ENCODE measurements at places on chromosomes 13 and 19.

- DNase-seq, result no peak
Measured at GRCh38 chr19:55553217-55554182, 8.2 kb upstream of the SBK3 start.

- no peak for DNase-seq
Measured at GRCh38 chr13:18948012-18948663, 233.5 kb downstream of the TUBA3C start.

GRCh38 chr13:87877477-87877876 lies 206.3 kb downstream of the SLITRK5 start:
- no peak for DNase-seq

- DNase-seq, result no peak
Measured at GRCh38 chr19:23882493-23882892, 32.2 kb upstream of the ZNF726 start.

DNA sequence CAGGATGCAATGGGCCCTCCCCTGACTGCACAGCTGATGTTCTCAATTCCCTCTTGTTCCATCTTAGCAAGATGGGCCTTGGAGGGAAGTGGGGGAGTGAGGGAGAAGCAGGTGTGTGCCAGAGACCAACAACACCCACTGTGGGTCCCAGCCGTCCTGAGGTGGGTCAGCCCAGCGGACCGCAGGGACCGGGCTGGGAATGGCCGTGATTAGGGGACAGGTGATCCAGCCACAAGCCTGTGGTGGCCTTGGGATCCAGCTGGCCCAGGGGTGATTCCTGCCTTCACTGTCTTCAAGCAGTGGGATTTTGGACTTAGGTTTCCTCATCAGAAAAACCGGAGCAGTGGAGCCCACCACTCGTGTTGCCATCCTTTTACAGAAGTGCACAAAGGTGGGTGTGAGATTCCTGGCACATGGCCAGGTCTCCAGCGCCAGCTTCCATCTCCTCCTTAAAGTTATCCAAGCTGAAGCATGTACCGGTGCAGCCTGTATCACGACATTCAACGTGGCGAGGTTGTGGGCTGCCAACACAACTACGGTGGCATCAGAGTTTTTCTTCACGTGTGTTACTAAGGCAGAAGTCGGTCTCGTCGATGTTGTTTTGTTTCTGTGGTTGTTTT lies 9.0 kb upstream of the ATP11A start:
- no peak for DNase-seq

DNA sequence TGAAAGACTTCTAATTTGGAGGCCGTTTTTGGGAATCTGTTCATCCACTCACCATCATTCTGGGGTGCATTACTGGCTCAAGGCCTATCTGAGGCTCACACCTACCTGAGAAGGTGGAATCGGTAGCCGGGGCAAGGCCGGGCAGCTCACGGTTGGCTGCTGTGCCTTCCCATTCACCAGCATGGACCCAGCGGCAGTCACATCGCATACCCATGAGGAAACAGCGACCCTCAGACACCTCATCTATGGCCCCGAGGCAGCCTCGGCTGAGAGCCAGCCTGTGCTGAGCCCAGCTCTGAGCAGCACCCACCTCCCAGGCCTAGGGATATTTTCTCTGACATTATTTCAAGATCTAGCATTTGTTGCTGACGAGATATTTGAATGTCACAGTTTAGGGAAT lies 130.5 kb downstream of the ATP11A start:
- no peak for DNase-seq

DNA sequence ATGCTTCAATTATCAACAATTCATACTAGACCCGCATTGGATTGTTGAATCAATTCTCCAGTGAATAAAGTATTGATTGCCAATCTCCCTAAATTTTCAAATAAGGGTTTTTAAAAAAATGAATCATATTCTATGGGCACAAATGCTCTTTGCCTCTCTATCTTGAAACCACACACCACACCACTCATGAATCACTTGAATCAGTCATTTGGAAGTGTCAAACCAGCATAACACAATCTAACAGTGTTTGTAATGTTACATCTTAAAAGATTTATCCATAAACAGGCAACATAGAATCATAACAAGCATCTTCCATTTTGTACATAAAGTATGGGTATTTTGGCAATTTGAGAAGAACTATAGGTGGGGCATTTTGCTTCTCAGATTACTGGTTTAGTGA lies 219.5 kb upstream of the MIR17HG start:
- no peak for DNase-seq

DNA sequence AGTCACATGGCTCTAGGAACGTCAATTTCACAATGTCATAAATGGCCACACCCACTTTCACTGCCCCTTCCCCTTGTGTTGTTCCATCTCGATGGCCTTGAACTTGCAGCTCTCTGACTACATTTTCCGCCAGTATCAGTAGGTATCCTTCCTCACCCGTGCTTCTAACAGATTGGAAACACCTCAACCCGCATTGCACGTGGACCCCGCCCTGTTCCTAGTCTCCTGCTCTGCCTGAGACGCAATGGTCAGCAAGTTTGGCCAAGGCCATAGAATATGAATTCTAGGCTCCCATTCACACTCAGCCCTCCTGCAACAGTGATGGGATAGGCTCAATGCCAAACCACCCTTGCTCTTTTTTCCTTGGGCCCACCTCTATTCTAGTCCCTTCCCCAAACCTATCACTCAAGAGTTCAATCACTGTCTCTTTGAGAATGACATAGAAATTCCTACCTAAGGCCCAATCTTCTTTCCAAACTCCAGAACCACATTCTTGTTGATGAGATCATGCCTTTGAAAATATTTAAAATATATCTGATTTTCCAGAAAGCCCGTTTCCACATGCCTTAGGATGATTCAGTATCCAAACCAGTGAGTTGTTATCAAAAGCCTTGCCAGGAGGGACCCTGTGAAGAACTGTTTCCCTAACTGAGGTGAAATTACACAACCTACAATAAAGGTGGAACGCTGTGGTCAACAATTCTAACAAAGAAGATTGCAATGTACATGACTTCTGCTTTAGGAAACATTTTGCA lies 334.6 kb downstream of the MYO16 start:
- no peak for DNase-seq

DNA sequence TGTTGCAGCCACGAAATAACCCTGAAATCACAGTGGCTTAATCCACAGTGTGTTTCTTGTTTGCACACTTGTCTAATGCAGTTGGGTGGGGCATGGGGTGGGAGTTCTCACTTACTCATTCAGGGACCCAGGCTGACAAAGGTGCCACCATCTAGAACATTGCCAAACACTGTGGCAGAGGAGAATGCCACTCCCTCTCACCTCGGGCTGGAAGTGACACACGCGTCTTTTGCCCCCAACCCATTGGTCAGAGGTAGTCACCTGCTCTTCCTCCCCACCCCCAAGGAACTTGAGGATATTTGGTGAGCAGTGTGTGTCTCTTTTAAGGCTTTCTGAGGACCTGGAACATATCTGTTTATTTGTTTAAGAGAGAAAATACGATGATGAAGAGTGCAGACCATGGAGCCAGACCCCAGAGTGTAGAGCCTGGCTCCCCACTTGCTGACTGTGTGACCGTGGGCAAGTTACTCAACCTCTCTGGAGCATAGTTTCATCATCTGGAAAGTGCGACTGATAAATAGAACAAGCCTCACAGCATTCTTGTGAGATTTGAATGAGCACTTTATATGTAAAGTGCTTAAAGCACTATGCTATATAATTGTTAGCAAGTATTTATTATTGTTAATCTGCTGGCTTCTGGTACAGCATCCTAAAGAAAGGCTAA lies 17.4 kb downstream of the GPR183 start:
- no peak for DNase-seq

GRCh38 chr19:51331193-51331592 lies 10.7 kb downstream of the VSIG10L start:
- DNase-seq, result no peak

GRCh38 chr19:20039203-20039723 lies at the start of gene ZNF682:
Gene ZNF682 (minus strand): TSS chr19:20039505. CDS start chr19:20039345, 160 bp downstream.
- peak; percentile 57 for DNase-seq

DNA sequence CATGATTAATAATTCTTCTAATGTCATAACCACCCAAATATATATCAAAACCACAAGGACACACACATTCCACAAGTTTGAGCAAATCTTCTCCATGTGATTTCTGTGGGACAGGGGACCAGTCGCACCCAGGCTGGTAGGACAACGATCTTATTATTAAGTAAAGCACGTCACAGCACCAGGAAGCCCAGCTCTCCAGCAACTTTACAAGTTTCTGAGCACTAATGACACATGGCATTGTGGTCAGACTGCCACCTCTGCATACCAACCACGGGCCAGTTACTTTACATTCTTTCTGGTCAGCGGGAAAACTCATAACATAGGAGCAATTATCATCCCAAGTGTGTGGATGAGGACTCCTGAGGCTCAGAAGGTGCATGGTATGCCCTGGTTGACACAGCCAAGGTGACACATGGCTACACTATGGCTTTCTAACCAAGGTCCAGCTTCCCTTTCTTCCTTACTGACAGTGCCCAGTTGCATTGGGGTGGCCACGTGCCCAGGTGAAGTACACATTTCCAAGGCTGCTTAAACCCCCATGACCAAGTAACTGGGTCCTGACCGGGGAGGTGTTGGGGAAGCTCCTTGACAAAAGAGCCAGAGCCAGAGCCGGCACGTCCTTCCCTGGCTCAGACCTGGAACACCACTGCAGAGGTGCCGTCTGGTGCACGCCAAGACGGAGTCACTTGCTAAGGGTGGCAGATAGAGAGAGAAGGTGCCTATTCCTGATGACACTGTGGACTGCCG lies 27.4 kb downstream of the LATS2 start:
- DNase-seq, result no peak

- no peak for DNase-seq
Measured at GRCh38 chr19:15316498-15316897, 15.8 kb downstream of the BRD4 start.

- no peak for DNase-seq
Measured at GRCh38 chr19:38045554-38046253, 138.7 kb downstream of the SIPA1L3 start.

DNA sequence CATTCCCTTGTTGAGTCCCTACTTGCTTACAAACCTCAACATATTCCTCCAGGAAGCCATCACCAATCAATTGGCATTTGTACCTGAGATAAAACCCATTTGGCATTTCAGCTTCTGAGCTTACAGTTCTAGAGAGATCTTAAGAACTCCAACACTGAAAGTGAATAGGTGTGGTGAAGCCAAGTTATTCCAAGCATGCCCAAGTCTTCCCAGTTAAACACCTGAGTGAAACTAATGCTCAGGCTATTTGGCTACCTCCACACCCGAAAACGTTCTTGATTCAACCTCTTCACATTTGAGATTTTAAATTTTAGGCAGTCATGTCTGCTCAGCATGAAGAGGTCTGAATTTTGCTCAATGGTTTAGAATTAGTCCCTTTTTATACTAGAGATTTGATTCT lies 2.5 kb upstream of the SCEL start:
- DNase-seq, result no peak

DNA sequence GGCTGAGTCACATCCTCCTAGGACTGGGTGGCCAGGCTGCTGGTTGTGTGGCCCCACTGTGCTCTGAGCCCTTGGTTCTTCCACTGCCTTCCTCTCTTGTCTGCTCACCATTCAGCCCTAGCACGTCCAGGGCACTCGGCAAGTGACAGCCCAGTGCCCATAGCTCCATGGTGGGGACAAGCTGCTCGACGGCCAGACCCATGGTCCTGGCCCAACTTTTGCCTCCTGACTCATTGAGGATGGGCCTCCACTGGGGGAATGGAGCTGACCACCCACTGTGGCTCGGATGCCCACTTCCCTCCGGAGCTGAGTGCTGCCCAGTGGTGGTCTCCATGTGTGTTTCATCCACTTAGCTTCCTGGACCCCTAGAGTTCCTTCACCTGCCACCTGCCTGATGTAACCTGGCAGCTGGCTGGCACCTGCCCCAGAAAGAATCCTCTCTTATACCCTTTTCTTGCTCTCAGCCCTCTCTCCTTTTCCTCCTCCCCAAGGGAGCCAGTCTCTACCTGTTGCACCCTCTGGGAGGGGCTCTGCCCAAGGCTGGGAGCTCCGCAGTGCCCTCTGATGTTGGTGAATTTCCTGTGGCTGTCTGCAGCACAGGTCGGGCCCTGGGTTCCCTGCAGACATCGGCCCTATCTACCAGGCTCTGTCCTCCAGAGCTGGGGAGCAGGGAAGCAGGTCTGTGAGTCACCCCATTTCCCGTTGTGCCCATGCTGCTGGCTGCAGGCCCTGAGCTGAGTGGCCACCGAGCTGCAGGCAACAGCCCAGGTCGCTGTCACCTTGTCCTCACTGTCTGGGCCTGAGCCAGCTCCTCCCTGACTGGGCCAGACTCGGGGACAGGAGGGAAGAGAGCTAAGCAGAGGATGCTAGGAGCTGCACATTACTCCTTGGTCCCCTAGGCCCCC lies 7.4 kb downstream of the CHST8 start:
- no peak for DNase-seq

DNA sequence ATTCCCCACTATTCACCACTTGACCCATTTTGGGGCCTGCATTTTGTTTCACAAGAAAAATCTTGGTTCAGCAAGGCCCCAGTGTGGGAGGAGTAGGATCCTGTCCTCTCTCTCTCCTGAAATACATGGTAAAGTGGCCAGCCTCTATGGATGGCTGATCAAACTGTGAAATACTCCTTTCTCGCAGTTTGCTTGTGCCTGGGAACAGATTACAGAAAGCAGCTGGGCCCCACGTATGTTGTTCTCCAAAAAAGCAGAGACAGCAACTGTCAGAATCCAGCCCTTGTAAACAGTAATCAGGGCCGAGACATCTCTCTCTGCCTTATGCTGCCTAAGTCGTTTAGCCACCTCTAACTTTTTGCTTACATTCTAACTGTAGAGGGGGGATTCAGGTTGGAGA lies 61.0 kb upstream of the RAP2A start:
- DNase-seq, result no peak

GRCh38 chr19:7811989-7812388 lies 18.0 kb upstream of the EVI5L start:
- no peak for DNase-seq

- DNase-seq, result peak; percentile 11
Measured at GRCh38 chr19:32830231-32831014, 39.1 kb downstream of the SLC7A9 start.

DNA sequence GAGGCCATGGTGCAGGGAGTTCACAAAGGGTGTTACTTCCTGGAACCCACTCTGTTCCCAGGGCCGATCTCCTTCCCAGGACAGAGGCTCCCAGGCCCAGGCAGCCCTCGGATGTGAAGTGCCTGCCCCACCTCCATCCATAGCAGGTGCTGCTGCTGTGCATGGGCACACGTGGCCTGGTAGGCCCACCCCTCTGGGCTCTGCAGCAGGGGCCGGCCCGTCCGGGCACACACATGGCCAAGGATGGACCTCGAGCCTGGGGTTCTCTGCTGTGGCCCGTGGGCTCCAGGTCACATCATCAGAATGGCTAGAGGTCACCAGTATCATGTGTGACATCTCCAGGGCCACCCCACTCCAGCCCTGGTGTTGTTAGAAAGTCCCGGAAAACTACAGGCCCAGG lies 71.8 kb downstream of the GADD45B start:
- DNase-seq, result no peak

- no peak for DNase-seq
Measured at GRCh38 chr13:100300708-100301107, 211.8 kb downstream of the PCCA start.

GRCh38 chr19:10752237-10752912 lies 34.5 kb downstream of the DNM2 start:
- no peak for DNase-seq

DNA sequence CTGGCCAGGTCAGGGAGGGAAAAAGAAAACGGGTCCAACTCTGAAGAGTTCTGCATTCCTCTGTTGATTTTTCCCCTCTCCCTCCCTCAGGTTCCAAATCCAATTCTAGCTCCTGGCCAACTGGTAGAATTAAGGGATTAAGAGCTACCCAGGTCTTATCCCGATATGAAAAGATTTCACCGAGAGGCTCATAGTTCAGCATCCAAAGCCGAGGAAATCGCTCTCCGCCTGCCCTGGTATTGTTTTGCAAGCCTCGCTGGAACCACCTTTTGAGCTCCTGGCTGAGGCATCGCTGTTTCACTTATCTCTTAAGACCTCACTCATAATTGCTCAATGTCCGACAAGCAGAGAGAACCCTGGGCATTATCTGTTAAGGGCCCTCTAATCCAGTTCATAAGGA lies 180.4 kb downstream of the URI1 start:
- no peak for DNase-seq
